HT-29 (cell line): ENCODE measurements at places on chromosomes 4 and X. TPM values are rescaled to one million over a fixed set of nuclear protein-coding genes. Genes with fewer than 3 reads are reported as not detected.

CC2D2A gene
- total RNA-seq: 2.9 and 5.3 TPM in 2 replicates

NPNT gene
- 25.7 and 35.4 TPM in 2 replicates for total RNA-seq

PLAC8 gene
- 9.8 and 10.8 TPM in 2 replicates for total RNA-seq

TMPRSS11D gene
- total RNA-seq: not detected in 2 replicates

MAGEA6 gene
- total RNA-seq: 3.2 and 8.3 TPM in 2 replicates

CETN2 gene
- 21.9 and 29.2 TPM in 2 replicates for total RNA-seq

DCHS2 gene
- not detected in 2 replicates for total RNA-seq

FAM156A gene
- 13.2 and 20.8 TPM in 2 replicates for total RNA-seq

CLDN34 gene
- not detected in 2 replicates for total RNA-seq

STARD8 gene
- total RNA-seq: 0.97 and 1.1 TPM in 2 replicates

FRMD7 gene
- not detected in 2 replicates for total RNA-seq

SAGE1 gene
- not detected in 2 replicates for total RNA-seq

GJB1 gene
- total RNA-seq: 45.9 and 52.6 TPM in 2 replicates

VCX2 gene
- total RNA-seq: not detected in 2 replicates

CSAG3 gene
- not detected in 2 replicates for total RNA-seq

NEUROG2 gene
- not detected in 2 replicates for total RNA-seq

HTR2C gene
- not detected in 2 replicates for total RNA-seq

PHKA2 gene
- 23.7 and 24.0 TPM in 2 replicates for total RNA-seq

APBB2 gene
- total RNA-seq: 14.4 and 18.5 TPM in 2 replicates

FAM47A gene
- total RNA-seq: not detected in 2 replicates

XG gene
- total RNA-seq: not detected in 2 replicates

MAGEE2 gene
- total RNA-seq: not detected in 2 replicates

SYNPO2 gene
- not detected in 2 replicates for total RNA-seq

MAPK10 gene
- 0.51 and 0.94 TPM in 2 replicates for total RNA-seq

ODAPH gene
- not detected in 2 replicates for total RNA-seq

RNF175 gene
- not detected in 2 replicates for total RNA-seq

DAPP1 gene
- 2.5 and 3.8 TPM in 2 replicates for total RNA-seq

GPR50 gene
- total RNA-seq: not detected in 2 replicates

SMIM43 gene
- not detected in 2 replicates for total RNA-seq

NUP62CL gene
- total RNA-seq: 44.2 and 46.7 TPM in 2 replicates

DCAF4L1 gene
- 0.03 and 0.13 TPM in 2 replicates for total RNA-seq

CLIC2 gene
- total RNA-seq: 0.73 TPM in 1 of 2 replicates, not detected in the other

GUCY1A1 gene
- total RNA-seq: 0.21 and 0.61 TPM in 2 replicates

MAGEA8 gene
- total RNA-seq: not detected in 2 replicates

SPACA5 gene
- not detected in 2 replicates for total RNA-seq

ADAM29 gene
- total RNA-seq: not detected in 2 replicates
